ENCODE measurements at places on chromosomes 6 and 20.

DNA sequence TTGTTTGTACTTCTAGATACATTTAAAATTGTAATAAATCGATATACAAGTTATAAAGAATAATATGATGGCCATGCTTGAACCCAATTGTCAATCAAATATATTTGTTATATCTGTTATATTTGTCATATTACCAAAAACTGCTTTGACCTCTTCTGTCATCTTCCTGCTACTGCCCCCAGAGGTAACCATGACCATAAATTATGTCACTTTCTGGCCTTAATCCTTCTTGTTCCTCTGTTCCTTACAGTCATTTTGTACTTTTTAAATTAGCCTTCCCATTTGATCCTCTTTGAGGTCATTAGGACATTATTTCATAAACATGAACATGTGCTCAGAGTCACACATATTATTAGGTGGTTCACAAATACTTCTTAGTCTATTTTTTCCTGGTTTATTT, 124.7 kb downstream of the HFE start:
- DNase-seq: no peak

DNA sequence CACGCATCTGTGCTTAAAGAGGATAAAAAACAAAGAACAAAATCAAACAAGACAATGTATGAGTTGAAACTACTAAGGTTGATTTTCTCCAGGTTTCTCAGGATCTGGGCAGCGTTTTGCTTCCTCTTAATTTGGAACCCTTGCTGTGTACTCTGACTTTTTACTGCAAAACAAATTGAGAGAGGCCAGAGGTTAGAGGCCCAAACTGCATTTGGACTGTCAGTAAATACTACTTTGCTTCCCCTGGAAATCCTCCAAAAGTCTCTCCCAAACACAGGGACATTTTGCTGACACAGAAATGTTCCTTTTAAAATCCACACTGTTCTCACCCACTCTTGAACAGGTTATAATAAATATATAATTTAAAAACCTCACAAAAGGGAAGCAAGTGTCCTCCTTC, 1.1 kb downstream of the ARG1 start:
- no peak for DNase-seq

- DNase-seq: no peak
Measured at GRCh38 chr20:17904027-17904426, 64.6 kb downstream of the SNX5 start.

- DNase-seq: no peak
Measured at GRCh38 chr6:56245903-56246351, 1.5 kb downstream of the COL21A1 start.

- no peak for DNase-seq
Measured at GRCh38 chr6:109460161-109460829, 4.7 kb upstream of the MICAL1 start.

DNA sequence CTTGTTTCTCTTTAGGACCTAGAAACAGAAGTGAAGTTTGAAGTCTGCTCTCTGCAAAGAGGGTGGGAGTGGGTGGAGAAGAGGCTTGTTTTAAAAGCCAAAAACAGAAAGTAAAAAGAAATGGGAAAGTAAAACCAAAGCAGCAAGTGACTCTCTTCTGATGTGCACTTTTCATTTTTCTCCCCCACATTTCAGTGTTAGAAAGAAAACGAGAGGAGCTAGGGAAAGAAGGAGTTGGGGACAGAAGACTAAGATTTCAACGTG, 1.3 kb downstream of the C6orf141 start:
- DNase-seq: no peak

GRCh38 chr6:80531681-80532619, 425.5 kb downstream of the BCKDHB start:
- no peak for DNase-seq

GRCh38 chr6:41636833-41637193, 1.5 kb upstream of the MDFI start:
- DNase-seq: no peak

DNA sequence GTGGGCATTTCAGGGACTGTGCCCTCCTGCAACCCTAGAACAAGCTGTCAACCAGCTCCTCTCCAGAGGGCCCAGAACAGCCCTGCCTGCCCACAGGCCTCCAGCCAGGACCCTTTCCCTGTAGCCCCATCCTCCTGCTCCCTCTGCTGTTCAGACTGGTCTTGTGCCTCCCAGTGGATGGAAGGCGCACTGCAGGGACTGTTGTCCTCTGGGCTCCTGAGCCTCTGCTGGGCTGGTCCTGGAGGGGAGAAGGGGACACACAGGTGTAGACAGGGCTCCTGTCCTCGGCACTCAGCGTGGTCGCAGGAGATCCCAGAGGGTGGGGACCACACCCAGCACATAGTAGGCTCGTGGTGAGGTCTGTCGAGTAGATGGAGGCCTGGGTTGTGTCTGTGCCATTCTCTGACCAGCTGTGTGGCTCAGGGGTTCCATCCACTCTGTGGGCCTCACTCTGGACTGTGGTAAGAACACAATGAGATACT, 11.5 kb downstream of the ITPR3 start:
- no peak for DNase-seq

DNA sequence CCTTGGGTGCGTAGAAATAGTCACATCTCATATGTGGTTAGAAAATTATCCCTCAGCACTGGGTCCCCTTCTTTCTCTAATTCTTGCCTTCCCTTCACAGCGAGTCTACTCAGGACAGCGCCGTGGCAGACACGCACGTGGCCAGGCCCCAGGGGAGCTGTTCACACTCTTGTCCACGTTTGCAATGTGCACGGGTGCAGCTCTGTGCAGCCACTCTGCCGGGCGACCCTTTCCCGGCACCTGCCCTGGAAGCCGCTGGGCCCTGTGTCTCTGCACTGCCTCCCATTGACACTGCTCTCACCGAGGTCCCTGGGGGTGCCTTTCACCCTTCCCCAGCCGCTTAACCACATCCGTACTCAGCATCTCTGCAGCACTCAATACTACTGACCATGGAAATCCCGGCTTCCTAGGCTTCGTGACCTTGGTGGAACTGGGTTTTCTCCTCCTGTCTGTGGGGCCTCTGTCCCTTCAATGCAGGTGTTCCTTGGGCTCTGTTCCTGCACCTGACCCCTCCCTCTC, 104.9 kb downstream of the DACT2 start:
- DNase-seq: no peak

GRCh38 chr6:83354747-83355146, 76.1 kb downstream of the ME1 start:
- DNase-seq: no peak

- DNase-seq: no peak
Measured at GRCh38 chr6:5305968-5306626, 44.8 kb downstream of the FARS2 start.

- no peak for DNase-seq
Measured at GRCh38 chr6:20202699-20203302, 9.5 kb downstream of the MBOAT1 start.

DNA sequence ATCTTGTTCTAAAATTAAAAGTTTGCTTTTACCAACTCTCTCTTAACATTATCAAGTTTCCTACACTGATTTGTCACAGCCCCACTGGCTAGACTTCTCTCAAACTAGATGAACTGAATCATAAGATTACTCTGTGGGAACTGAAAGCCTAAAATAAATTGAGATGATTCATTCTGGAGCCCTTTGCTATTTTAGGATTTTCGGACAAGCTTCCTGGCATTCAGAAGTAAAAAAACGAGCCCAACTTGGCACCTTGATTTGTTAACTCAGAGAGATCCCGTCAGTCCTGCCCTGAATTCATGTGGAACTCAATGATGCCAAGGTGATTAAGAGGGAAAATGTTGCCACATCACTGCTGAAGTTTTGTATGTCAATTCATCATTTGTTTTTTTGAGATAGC, 122.0 kb upstream of the NRSN1 start:
- no peak for DNase-seq

DNA sequence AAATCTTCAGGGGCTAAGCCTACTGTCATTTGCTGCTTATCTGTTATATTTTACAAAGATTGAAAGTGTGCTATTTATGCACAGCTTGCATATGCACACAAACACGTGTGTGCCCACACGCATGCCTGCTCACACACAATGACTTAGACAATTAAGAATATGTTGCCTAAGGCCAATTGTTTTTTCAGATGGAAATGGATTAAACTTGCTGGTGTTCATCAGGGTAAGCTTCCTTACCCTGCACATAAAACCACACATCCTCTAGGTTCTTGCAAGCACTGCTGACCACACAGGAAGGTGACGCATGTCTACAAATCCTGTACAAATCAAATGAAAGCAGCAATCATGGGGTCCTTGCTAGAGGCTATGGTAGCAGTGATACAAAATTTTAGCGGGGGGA, 58.4 kb downstream of the GJA10 start:
- DNase-seq: no peak

- no peak for DNase-seq
Measured at GRCh38 chr20:19858466-19859371, 100.7 kb downstream of the RIN2 start.

DNA sequence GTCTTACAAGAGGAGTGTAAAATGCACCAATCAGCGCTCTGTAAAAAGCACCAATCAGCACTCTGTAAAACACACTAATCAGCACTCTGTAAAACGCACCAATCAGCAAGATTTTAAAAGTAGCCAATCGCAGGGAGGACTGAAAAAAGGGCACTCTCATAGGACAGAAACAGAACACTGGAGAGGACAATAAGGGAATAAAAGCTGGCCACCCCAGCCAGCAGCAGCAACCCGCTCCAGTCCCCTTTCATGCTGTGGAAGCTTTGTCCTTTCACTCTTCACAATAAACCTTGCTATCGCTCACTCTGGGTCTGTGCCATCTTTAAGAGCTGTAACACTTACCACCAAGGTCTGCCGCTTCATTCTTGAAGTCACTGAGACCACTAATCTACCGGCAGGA, 1.7 kb upstream of the AIG1 start:
- no peak for DNase-seq
